Activated CD4-positive, alpha-beta T cell treated with anti-CD3 and anti-CD28 coated beads, Interleukin-2, Interleukin-6, amounts not matched to agents 100 ng/mL and 50 ng/mL, durations not matched to agents 16 hours and 8 hours (primary cell): ENCODE measurements at places on chromosomes 3 and 15.

- no peak for DNase-seq
Observed at GRCh38 chr15:69824877-69825406, 272.8 kb downstream of the TLE3 start.

DNA sequence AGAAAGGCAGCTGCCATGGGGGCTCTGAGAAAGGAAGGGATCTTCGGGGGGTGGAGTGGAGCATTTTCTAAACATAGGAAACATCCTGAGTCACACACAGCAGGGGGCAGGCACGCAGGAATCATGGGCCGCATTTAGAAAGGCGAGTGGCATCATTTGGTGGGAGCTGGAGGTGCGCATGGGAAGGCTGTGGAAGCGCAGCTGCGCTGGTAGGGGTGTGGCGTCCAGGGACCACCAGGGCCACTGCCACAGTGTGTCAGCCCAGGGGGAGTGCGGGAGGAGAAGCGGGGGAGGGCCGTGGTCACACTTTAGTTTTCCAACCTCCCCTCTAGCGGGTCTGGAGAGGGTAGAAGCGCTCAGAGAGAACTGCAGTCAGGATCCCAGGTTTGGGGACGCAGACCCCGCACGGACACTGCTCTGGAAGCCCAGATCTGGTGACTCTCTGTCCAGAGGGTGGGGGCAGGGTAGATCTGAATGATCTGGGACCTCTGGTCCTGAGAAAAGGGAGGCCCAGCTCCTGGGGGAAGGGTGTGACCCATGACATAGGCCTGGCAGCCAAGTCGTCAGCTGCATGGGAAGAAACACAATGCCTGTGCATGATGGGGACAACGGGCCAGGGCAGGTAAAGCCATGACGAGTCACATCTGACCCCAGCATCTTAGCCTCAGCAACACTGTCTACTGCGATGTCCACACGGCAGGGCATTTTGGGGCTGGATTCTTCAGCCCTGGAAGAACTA is 88.0 kb upstream of the IQSEC1 start:
- DNase-seq = no peak

DNA sequence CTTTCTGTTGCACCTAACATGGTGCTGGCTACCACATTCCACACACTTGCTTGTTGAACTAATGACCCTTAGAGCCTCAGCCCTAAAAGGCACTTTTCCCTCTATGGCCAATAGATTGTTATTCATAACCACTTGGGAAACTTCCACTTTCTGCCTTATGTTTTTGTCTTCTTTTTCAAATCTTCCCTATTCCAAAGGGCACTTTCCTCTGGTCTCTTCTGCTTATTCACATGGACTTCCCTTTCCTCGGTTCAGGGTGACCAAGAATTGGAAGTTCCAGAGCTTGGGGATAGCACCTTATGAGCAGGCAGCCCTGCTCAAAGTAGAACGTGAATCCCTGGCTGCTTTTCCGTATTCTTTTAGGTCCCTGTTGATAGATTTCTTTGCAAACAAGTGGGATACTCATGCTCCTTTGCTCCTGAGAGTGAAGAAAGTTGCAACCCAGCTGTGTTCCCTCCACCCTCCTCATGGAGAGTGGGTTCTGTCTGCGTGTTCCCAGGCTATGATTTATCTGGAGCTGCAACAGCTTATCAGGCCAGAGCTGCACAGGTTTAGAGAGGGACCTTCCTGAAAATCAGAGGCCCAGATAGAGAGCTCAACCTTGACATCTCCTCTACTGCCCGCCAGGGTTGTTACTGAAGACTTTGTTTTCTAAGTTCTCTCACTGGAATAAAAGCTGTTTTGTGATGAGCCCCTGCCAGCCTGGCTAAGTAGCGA is 58.8 kb upstream of the MYZAP start:
- DNase-seq = no peak

DNA sequence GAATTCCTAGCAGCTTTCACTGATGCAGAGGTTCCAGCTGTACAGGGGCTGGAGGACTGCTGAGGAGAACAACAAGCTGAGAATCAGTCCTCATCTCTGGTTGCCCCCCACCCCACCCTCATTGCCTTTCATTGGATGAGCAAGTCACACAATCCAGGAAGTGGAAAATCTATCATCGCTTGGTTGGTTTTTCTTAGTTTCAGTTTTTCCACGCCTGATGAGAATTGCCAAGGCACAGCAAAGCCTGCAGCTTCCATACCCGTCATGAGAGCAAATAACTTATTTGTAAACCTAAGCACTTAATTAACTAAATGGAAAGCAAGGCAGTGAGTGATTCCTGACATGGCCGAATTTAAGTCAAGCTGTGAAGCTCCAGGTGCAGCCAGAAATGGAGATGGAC is 21.4 kb upstream of the LIPC start:
- peak; percentile 30 for DNase-seq

DNA sequence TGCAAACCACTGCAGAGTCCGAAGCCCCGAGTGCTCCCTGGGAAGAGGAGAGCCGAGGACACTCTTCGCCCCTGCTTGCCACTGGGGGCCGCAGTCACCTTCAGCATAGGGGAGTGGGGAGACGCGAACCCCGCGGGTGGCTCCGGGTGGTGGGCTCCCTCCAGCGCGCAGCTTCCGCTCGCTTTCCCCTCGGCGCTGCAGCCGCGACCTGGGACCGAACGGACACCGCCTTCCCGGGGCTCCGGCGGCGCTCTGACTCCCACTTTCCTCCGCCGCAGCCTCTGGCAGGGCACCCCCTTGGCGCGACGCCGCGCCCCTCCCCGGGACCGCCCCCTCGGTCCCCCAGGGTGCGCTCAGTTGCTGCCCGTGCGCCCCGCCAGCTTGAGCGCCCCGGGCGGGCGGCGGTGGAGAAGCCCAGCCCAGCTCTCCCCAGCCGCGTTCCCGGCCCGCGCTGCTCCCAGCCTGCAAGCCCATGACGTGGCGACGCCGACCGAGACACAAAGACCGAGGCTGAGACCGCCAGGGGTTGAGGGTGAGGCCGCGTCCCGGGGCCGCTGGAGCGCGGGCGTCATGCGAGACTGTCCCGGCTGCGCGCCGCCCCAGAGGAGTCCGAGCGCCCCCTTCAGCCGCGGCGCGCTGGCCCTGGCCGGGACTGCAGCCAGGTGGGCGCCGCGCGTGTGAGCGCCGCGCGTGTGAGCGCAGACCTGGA is at the start of gene MINAR1:
Gene MINAR1, plus strand, starts transcription at position 701 of the 709 bp plus-strand sequence. CDS start 23,812 bp downstream, outside the sequence.
- peak; percentile 32 for DNase-seq

DNA sequence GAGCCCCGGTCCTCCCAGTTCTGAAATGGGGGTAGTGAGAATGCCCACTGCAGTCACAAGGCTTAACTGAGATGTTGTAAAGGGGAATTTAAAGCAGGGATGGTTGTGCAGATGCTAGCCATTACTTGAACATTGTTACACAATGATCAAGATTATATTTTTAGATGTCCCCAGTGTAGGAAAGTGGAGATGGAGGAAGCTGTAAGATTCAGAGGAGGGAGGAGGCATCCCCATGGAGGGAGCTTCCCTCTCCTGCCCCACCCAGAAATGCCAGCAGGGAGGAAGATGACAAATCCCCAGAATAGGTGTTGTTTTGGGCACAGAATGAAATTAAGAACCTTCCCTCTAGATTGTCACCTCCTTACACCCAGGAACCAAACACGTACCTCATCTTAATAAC is 46.1 kb downstream of the EFCAB12 start:
- no peak for DNase-seq

DNA sequence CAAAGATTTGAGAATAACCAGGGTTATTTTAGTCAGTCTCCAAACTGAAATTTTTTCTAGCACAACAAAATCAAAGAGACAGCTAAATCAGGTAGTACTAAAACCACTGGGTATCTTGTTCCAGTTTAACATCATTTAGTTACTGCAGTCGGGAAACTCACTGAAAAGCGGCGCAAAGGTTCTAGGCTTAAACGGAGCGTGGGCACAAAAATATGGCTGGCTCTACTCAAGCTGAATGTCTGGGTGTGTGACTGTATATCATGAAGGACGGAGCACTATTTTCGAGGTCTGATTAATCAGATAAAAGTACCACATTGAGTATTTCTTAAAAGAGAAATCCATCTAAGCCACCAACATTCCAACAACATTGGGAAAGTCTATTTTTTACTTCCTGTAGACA is 152.1 kb downstream of the TBL1XR1 start:
- DNase-seq = no peak

GRCh38 chr3:34382859-34383258 is 584.4 kb downstream of the PDCD6IP start:
- DNase-seq = no peak

DNA sequence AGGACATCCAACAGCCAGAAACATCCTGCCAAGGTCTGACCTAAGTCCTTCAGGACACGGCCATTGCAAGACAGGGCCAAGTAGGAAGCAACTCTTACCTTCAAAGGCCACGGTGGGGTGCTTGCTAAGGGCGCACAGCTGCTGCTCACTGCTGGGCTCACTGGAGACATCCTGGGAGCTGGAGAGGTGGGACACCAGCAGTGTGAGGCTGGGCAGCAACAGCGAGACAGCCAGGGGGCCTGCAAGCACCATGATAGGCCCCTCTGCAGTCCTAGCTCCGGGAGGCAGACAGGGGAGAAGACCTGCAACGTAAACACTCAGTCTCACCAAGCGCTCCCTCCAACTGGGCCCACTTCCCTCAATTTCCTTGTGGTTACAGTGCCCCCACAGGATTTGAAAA is 79.2 kb downstream of the SEMA5B start:
- no peak for DNase-seq

GRCh38 chr15:59392299-59392698 is 19.6 kb upstream of the MYO1E start:
- no peak for DNase-seq

DNA sequence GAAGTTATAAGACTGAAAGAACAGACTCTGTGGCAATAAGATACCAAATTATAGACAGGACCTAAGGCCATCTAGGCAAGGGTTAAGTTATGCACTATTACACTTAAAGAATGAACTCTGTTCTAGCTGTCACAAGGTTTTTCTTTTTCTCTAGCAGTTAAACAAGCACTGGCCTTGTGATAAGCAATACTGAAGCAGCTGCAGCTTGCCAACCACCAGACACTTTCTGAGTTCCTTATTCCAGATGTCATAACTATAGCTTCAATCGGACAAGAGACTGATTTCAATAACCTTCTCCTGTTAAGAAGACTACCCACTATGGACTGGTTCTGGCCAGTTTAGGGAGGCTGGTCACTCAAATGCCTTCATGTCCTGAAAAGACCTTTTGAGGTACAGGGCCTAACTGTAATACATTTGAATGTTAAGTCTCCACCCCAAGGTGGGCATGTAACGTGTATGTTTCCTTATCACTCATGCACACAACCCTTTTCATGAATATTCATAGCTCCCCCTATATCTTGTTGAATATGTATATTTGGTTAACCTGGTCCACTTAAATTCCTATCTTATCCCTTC is 85.8 kb downstream of the CFAP20DC start:
- no peak for DNase-seq

DNA sequence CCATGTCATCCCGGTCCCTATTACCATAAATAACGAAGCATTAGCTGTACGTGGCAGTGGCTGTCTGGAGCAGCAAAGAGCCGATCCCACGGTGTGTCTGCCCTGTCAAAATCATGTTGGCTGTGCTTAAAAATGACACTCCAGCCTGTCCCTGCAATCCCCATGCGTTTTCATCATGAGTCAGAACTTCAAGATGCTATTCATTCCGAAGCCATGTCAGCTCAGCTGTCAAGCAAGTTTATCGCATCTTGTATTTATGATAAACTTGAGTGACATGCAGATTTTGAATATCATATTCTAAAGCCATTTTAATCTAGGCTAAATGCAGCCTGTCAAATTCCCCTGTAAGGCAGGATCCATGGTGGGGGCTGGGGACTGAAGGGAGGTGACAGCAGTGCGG is 152.4 kb downstream of the TJP1 start:
- no peak for DNase-seq

- no peak for DNase-seq
Observed at GRCh38 chr3:108319428-108320082, 23.2 kb downstream of the HHLA2 start.

- DNase-seq = no peak
Observed at GRCh38 chr3:189184566-189184965, 12.8 kb downstream of the TPRG1 start.

GRCh38 chr3:43286841-43287499 is 630 bp downstream of the SNRK start:
- DNase-seq = peak; percentile 36

GRCh38 chr3:32410367-32411246 is 19.0 kb downstream of the CMTM7 start:
- DNase-seq = no peak

- DNase-seq = no peak
Observed at GRCh38 chr3:72907731-72908620, 20.1 kb downstream of the GXYLT2 start.

GRCh38 chr3:8769088-8769822 is at the start of gene OXTR:
Gene OXTR (minus strand): TSS chr3:8769613. CDS start chr3:8768187, 1,426 bp downstream.
- peak; percentile 75 for DNase-seq

DNA sequence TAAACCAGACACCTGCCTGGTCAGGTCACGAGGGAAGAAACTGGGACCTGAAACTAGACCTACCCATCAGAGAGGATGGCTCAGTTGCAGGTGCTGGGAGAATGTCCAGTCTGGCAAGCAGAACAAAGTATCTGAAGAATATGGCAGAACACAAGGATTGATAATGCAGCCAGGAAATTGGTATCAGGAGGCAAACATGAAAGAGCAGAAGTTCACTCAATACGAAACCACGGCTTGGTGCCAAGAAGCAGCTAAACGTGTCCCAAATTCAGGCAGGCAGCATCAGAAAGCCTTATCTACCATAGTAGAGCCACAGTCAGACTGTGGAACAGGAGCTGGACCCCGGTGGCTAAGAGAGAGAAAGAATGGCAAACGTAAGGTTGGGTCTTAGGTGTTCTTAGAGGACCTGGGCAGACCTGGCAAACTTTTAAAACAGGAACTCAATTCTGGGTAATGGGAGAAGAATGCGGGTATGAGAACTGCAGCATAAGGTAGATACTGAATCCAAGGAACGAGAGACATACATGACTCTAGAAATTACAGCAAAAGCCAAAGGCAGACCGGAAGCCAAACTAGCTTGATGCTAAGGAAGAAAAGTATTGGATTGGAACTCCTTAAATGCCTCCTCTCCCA is 169.0 kb upstream of the NECTIN3 start:
- DNase-seq = no peak

GRCh38 chr3:150041877-150042276 is 71.2 kb upstream of the PFN2 start:
- DNase-seq = no peak

DNA sequence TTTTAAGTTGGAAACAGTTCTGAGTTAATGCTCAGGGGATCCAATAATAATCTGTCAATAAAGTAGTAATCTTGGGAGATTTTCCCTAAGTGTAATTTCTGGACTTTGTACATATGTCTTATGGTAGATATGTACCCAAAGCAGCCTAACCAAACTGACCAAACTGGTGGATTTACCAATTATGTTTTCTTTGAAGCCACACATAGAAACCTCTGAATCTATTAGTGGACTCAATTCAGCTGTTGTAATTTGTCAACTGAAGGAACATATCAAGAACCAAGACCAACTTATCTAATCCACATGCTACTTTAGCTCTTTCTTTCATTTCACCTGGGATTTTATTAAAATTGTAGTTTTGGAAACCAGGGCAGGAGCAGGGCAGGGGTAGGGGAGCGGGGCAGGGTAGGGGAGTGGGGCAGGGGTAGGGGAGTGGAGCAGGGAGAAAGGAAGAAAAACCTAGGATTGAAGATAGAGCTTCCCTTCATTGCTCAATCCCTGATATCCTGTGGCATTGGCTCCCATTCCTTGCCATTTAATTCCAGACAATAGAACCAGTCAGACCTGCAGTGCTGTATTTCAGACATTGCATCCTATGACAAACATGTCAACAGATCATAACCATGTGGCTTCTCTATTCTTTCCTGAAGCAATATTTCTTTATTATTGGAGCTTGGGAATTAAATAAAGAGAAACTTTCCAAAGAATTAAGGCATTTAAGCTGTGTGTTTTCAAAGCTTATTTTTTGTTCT is 101.8 kb downstream of the NFKBIZ start:
- DNase-seq = no peak
